ENCODE measurements at places on chromosomes 3 and 15.
A peak's percentile ranks its signal among the peaks of the same experiment; 100 is the strongest.

DNA sequence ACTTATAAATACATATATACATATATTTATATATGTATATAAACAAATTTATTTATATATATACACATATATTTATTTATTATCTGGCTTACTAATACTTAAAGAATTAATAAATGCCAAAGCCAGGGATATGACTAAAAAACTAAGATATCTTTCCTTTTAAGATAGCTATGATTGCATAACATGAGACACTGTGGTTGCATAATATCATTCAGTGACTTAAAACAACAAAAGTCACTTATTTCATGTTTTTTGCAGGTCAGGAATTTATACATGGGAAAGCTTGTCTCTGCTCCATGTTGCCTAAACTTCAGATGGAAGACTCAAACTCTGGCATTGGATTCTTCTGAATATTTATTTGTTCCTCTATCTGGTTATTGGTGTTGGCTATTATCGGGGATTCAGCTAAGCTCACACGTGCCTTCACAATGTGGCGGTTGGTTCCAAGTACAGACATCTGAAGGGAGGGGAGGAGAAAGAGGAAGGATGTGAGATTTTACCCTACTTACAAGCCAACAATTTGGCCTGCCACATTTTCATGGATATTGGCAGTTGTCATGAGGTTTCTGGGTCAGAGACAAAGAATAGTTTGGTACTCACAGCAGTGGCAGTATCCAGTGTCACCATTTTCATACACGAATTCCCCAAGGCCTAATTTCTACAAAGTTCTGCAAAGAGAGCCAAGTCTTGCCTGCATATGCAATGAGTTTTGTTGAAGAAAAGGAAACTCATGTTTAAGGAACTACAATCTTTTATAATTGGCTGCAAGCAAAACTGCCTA, 381.6 kb downstream of the EPHA3 start:
- DNase-seq, result no peak

DNA sequence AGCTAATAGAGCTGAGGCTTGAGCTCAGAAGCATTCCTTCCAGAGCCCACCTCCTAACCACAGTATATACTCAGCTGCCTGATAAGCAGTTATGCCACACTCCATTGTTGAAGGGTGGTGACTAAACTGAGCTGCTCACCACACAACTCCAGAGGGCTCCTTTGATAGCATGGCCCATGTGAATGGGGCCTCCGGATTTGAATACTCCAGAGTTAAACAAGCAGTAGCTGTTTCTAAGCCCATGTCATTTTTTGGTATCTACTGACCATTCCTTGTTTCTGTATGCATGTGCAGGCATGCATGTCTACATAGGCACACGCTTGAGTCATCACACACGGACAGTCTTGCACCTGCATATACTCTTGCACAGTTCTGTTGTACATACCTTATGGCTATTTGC, 28.9 kb downstream of the IGSF10 start:
- no peak for DNase-seq

GRCh38 chr3:99066863-99067262, 165.4 kb upstream of the DCBLD2 start:
- DNase-seq, result no peak

DNA sequence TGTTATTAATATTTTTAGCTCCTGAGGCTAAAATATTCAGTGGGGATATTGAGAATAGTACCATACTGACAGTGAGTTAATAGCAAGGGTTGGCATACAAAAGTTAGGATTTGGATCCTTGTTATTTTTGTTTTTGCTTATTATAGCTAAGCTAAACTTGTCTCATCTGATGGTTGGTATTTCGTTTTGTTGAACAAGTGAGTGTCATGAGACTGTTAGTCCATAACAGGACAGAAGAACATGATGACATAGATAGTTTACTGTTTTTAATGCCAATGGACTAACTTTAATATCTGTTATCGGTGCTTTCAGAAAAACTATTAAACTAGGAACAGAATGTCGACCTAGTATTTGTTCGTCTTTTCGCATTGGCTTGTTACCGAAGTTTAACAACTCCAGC, 48.5 kb downstream of the GPR171 start:
- no peak for DNase-seq

DNA sequence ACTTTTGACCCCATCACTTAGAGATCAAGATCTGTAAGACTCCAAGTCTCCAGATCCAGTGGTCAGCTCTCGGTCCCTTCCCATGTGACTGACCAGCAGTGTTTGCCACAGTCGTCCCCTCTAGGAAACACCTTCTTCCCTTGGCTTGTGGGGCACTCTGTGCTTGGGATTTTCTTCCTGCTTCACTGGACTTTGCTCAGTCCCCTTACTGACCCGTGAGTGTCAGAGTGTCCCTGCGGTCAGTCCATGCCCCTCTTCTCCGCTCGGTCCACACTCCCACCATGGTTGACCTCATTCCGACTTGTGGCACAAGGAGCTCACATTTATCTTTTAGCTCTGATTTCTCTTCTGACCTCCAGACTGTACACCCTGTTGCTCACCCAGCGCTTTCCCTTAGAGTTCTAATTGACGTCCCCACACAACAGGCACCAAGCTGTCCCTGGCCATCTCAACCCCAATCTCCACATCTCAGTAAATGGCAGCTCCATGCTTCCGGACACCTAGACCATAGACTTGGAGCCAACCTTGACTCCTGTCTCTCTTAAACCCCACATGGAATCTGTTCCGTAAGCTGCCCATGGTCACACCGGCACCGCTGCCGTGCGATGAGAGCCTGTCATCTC, 67.9 kb downstream of the APBA2 start:
- no peak for DNase-seq

- DNase-seq, result no peak
These were observed 14.8 kb downstream of the CYP1A2 start for GRCh38 chr15:74763416-74763815.

DNA sequence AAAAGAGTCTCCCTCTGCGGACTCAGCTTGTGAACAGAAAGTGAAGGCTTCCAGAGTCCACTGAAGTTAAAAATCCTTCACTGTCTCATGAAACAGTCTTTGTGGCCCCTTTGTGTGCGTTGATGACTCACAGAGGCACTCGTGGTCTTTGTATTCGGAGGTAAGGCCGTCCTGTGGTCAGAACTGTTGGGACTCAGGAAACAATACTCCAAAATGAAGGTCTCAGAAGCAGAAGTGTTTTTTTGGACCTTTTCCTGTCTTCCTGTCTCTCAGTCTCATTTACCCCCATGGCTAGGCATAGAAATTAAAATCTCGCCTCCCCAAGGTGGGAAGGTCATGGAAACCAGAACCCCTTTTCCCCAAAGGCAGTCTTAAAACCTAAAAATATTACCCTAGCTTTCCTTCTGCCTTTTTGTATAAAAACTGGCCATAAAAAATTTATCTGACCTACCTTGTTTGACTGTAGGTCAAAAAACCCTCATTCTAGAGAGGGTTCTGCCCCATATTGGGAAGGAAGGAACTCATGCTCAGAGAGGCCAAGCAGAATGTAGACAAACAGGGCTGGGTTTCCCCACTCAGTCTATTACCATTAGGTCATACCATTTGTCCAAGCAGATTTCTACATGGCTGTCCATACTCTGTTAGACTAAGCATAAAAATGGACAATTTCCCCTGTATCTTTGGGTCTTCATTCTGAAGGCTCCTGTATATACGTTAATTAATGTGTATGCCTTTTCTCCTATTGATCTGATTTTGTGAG, 19.1 kb upstream of the EPB42 start:
- DNase-seq, result no peak

DNA sequence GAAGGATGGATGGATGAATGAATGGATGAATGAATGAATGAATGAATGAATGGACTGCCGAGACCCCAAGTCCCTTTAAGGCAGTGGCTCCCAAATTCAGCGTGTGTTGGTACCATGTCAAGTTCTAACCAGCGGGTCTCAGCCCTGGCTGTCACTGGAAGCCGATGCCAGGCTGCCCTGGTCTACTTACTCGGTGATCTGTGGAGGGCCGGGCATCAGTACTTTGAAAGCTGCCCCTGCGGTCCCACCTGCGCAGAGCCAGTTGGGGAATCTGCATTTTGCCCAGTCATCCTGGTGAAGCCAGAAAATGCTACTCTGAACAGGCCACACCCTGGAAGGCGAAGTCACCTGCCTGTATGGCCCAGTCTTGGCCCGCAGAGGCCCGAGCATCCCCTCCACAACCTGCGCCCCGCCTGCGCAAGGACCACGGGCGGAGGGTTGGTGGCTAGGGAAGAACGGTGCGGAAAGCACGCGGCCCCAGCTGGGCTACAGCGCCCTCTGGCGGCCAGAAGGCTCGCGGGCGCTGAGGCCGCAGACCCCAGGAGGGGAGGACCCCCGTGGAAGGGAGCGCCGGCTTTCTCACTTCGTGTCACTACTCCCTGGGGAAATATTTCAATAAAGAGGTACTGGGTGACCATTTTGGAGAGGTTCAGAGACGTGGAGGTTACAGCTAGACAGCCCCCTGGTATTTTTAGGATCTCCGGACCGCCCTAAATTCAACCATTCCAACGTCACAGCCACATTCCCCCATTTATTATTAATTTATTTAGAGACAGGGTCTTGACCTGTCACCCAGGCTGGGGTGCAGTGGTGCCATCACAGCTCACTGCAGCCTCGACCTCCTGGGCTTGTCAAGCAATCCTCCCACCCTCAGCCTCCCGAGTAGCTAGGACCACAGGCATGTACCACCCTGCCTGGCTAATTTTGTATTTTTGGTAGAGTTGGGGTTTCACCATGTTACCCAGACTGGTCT, 34.9 kb downstream of the PRKCD start:
- DNase-seq, result peak; percentile 88

DNA sequence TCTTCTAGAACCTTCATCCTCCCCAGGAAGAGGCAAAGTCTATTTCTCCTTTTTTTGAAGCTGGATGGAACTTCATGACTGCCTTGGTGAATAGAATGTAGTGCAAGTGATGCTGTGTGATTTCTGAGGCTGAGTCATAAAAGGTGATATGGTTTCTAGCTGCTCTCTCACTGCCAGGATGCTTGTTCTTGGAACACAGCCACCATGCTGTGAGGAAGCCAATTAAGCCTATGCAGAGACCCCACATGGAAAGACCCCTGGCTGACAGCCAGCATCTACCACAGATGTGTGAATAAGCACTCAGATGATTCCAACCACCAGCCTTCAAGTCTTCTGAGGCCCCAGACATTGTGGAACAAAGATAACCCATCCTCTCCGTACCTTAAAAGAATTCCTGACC, 57.0 kb downstream of the ISL2 start:
- peak; percentile 4 for DNase-seq

DNA sequence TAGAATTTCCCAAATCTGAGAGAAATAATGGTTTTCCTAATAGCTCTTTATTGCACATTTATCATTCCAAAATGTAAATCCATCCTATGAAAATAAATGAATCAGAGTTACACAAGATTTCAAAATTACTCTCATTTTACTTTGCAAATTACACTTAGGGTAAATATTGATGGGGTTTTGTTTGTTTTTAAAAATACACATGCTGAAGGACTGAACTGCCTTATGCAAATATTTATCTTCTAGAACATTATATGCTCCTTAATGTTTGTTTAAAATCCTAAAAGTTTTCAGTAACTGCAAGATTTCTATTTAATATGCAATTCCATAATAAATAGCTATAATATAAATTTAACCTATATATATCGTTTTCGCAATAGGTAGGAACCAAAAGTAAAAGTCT, 38.2 kb downstream of the FOXP1 start:
- no peak for DNase-seq

DNA sequence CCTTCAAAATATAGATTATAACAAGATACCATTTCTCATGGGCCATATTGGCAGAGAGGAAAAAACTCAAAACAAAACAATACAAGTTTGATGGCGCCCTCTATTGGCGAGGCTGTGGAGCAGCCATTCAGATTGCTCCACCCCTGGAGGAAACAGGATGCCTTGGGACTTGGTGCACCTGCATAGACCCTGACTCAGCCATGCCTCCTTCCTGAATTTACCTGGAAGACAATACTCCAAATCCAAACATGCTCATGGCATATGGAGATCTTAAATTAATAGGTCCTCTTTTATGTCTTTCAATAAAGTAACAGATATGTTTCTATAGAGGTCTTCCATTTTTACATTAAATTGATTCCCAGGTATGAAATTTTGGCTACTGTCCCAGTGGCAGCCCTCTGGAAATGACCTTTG, 90.0 kb downstream of the APBA2 start:
- no peak for DNase-seq

DNA sequence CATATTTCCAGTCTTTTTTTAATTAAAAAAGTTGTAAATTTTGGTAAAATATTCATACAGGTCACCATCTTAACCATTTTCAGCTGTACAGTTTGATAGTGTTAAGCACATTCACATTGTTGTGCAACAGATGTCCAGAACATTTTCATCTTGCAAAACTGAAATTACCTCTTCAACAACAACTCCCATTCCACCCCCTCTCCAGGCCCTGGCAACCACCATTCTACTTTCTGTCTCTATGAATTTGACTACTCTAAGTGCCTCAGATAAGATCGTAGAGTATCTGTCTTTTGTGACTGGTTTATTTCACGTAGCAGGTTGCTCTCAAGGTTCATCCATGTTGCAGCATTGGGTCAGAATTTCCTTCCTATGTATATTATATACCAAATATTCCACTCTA, 76.0 kb downstream of the SLCO3A1 start:
- DNase-seq, result no peak

GRCh38 chr3:162632672-162633071, 1136.1 kb downstream of the OTOL1 start:
- DNase-seq, result no peak

GRCh38 chr3:168881804-168882203, 781.7 kb downstream of the MECOM start:
- DNase-seq, result no peak

DNA sequence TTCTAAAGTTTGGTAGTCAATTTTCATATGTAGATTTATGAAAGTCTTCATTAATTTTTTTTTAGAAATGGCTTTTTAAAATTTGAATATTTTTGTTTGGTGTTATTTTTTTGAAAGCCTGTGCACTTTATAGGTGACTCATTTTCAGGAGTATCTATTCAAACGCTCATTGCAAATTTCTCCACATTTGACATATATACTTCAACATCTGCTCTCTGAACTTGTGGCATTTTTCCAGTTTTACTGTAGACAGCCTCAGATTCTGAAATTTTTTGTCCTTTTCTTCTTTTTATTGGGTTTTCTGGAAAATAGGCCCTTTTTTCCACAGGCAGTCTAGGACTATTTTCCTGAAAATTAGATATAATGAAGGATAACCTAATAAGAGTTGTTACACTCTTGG, 396.6 kb downstream of the RBMS3 start:
- DNase-seq, result no peak

DNA sequence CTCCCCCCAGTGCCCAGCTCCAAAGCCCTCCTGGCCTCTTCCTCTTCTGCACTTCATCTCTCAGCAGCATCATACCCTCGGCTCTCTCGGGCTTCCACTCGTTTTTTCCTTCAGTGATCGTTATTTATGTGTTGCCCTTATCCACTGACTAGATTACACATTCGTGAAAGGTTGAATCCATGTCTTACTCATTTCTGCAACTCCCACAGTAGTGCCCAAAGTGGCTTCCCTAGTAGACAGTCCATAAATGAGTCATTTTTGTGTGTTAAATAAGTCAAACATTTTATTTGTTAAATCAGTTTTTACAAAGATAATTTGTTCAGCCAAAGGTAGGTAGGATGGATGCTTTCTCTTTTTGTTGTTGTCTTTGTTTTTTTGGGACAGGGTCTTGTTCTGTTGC, 87.4 kb downstream of the CRTC3 start:
- DNase-seq, result no peak
